ENCODE measurements at places on chromosomes 3 and 15.
A peak's percentile ranks its signal among the peaks of the same experiment; 100 is the strongest.

- DNase-seq, result peak; percentile 49
Observed at GRCh38 chr3:37183375-37183831, 9.0 kb upstream of the LRRFIP2 start.

- DNase-seq, result no peak
Observed at GRCh38 chr15:52247461-52247860, 48.1 kb downstream of the MYO5C start.

DNA sequence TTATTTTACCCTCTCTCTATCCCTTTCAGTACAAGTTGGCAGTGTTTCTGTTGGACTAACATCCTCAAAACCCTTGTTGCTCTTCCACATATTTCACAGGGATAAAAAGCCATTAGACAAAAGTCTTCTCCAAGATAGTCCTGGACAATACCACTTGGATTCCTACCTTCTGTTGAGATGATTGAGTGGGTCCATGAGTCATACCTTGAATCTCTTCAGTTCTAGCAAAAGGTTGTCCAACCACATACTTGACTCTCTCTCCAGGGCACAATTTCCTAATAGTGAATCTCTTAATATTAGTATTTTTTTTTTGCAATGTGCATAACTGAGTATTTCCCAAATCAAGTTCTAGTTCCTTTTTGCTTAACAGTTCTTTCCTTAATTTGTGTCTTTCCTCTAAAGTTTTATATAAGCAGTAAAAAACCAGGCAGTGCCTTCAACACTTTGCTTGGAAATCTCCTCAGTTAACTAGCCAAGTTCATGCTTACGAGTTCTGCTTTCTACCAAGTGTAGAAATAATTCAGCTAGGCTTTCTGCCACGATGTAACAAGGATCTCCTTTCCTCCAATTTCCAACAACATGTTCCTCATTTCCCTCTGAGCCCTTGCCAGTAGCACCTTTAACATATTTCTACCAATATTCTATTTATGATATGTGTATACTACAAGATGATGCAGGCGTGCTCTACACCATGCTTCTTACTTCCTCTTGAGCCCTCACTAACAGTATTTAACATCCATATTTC, 68.3 kb upstream of the NEO1 start:
- no peak for DNase-seq

- no peak for DNase-seq
Observed at GRCh38 chr3:123755085-123755484, 129.0 kb downstream of the MYLK start.

DNA sequence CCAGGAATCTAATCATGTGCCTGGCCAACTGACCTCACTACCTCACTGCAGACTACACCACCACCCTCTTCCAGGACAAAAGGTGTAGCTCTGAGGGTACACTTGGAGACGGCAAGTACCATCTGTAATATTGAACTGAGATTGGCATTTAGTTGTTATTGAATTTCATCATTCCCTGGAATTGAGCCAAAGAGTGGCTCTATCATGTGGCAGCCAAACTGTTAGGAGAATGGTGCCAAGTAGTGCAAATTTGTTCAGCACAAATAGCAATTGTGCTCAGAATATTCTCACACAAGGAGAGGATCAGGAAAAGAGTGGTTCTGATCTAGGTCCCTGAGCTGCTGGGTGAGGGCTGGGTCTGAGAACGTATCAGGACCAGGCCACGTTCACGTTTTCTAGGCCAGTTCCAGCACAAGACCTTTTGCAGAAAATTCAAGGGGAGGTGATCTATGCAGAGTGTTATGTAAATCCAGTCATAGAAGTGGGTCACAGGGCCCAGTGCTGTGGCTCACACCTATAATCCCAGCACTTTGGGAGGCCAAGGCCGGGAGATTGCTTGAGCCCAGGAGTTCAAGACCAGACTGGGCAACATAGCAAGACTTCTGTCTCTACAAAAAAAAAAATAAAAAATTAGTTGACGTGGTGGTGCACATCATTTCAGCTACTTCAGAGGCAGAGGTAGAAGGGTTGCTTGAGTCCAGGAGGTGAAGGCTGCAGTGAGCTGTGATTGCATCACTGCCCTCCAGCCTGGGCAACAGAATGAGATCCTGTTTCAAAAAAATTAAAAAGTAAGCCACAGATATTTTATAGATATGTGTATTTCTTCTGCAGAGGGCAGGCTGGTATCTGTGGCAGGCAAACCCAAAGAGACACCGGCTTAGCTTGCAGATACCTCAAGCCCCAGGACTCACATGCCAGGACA, 31.9 kb upstream of the CFAP161 start:
- DNase-seq, result no peak

GRCh38 chr3:15151166-15151565, 52.2 kb upstream of the RBSN start:
- DNase-seq, result no peak

- no peak for DNase-seq
Observed at GRCh38 chr3:35817216-35817615, 177.9 kb downstream of the ARPP21 start.

DNA sequence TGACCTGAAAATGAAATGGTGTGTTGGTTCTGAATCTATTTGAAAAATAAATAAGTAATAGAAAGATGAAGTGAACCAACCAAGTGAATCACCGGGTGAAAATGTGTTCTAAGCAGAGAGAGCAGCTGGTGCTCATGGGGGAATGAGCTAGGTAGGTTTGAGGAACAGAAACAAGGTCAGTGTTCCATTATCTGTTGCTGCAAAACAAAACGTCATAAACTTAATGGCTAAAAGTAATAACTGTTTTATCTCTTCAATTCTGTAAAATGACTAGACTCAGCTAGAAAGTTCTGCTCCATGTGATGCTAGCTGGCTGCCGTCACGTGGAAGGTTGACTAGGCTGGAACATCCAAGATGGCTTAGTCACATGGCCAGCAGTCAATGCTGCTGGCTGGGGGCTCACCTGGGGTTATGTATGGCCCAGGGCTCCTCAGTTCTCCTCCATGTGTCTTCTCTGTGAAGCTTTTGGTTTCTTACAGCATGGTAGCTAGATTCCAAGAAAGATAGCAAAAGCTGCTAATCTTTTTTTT, 13.3 kb upstream of the SH3BP5 start:
- no peak for DNase-seq

GRCh38 chr15:66594344-66594743, 28.5 kb upstream of the LCTL start:
- DNase-seq, result no peak

- DNase-seq, result no peak
Observed at GRCh38 chr15:55394694-55395093, 13.5 kb downstream of the CCPG1 start.

DNA sequence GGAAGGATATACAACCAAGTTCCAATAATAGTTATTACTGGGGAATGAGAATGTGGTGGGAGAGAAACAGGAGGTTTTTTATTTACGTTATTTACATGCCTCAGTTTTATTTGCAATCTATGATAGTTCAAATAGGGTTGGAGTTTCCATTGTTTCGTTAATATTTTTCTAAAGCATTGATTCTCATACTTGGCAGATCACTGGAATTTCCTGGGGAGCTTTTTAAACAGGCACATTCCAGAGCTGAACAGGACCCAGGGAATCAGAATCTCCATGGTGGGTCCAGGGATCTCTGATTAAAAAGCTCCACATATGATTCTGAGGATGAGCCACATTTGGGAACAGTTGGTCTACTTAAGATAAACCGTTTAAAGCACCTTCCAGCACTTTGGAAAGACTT, 123.9 kb downstream of the IL20RB start:
- DNase-seq, result no peak

- no peak for DNase-seq
Observed at GRCh38 chr3:89360156-89360555, 252.7 kb downstream of the EPHA3 start.

DNA sequence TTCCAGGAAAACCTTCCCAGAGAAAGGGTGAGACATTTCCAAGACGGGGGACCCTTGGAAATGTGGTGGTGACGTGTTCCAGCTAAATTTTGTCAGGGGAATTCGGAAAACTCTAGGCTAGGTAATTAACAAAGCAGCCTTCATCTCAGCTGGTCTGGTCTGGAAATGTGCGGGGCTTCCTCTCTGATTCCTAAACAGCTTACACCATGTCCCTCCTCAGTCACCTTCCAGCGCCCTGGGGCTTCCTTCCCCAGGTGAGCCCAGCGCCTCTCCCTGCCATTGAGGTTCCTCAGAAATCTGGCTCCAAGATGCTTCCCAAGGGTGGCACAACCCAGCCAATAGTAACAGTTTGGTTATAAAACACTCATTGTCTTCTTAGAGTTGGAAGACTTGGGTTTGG, 571 bp downstream of the ACAD9 start:
- DNase-seq, result no peak

DNA sequence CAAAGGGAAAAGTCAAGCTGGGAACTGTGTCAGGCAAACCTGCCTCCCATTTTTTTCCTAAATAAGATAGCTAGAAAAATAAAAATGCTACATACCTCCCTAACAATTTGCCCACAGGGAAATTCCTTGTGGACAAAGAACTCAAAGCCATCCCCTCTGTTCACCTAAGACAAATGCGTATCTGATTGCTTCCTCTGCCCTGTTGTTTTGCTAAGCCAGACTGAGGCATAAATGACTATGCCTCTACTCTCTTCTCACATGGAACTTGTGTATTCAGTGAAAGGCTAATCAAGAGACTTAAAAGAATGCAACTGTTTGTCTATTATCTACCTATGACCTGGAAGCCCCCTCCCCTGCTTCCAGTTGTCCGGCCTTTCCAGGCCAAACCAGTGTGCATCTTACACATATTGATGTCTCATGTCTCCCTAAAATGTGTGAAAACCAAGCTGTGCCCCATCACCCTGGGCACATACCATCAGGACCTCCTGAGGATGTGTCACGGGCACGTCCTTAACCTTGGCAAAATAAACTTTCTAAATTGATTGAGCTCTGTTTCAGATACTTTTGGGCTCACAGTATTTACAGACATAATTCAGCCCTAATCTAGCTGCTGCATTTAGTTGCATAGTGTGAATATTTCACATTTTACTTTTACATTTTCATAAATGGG, 15.8 kb downstream of the CHD2 start:
- no peak for DNase-seq

DNA sequence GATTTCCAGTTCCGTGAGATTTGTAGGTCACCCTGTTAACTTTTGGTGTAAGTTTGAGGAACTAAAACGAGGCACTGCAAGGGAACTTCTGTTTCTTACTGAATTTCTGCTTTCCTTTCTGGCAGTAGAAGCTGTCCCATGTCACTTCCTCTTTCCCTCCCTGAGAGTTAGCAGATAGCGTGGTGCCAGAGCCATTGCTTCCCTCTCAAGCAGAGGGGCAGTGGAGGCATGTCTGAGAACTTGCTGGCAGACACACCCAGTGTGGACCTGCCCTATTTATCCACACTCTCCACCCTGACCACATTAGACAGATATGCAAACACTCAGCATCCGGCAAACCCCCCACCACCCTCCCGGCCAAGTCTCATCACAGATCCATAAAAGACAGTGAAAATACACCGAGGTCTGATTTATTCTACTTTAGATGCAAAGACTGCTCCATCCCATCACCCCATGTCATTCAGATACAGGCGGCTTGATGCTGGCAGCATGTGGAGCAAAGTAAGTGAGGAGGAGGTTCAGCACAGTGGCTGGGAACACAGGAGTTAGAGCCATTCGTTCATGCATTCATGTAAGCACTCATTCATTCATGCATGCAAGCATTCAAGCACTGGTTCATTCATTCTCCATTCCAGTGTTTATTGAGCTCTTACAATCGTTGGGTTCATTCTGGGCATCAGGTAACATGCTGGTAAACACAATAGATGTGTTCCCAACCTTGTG, 324.7 kb downstream of the SHQ1 start:
- DNase-seq, result no peak

- DNase-seq, result peak; percentile 67
Observed at GRCh38 chr15:64507293-64507802, 47.0 kb downstream of the ZNF609 start.

- no peak for DNase-seq
Observed at GRCh38 chr15:43920815-43921214, 94.0 kb downstream of the WDR76 start.

- no peak for DNase-seq
Observed at GRCh38 chr15:59255680-59256336, 49.2 kb downstream of the LDHAL6B start.

GRCh38 chr15:88745696-88746095, 57.5 kb upstream of the ACAN start:
- DNase-seq, result no peak

- DNase-seq, result no peak
Observed at GRCh38 chr3:143118630-143119008, 952 bp upstream of the CHST2 start.

DNA sequence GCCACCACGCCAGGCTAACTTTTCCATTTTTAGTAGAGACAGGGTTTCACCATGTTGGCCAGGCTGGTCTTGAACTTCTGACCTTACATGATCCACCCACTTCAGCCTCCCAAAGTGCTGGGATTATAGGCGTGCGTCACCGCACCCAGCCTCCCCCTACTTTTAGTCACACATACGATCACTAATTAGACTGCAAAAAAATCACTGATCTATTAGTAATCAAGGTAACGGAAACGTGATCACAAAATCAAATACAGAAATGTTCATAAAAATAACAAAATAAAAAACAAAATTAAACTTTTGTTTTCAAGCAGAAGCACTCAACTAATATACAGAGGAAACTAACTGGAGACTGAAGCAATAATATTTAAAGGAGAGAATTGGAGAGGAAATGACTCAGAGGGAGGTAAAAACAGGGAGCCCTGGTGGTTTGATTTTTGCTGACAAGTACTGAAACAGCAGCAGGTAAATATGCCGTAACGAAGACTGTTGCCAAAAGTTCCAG, 4.6 kb downstream of the WDR53 start:
- DNase-seq, result no peak

DNA sequence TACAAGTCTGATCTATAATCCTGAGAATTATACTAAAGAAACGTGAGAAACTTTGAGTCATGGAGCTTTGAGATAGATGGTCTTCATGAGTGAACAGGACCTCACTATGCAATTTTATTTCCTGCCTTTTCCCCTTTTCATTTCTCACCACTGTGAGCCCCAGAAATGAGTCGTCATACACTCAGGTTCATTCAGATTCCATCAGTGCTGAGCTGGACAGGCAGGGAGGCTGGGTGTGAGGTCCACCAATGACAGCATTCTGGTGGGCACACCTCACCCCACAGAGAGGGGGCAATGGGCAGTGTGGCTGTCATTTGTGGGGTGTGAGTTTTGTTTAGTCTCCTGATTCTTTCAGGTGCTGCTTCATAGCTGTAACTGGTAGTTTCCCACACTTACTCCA, 16.9 kb downstream of the TIGIT start:
- DNase-seq, result no peak
